CD4-positive, alpha-beta T cell (primary cell): ENCODE measurements at places on chromosomes 5 and 9.

DNA sequence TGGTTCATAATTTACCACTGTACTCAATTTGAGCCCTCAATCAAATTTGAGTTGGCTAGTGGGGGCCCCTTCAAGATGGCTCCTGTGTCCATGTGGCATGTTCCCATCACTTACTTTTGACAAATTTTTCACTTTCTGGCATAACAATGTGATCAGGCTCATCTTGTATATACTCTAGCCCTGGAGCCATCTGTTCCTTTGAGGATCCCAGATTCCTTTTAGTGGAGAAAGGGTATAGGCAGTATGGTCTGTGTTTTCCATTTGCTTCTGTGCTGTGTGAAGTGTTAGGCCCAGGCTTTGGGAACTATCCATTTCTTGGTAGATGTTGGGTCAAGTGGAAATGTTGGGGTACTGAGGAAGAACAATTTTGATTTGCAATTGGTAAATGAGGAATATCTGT is 45.7 kb downstream of the SH3GL2 start:
- no peak for DNase-seq

DNA sequence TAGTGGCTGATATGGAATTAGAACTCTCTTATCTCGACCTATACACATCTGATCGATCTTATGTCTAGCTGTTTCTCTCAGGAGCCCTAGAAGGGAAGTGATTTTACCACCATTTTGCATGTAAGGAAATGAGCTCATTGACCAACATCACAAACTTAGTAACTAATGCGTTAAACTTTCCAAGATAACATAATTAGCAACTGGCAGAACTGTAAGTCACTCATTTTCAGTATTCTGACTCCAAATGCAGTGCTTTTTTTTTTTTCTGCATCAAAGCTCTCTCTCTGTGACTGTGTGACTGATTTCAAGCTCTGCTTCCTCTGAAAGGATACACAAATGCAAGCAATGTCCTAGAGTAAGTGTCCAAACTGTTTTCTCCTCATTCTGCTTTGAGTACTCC is 68.1 kb upstream of the FBXL7 start:
- DNase-seq, result no peak

DNA sequence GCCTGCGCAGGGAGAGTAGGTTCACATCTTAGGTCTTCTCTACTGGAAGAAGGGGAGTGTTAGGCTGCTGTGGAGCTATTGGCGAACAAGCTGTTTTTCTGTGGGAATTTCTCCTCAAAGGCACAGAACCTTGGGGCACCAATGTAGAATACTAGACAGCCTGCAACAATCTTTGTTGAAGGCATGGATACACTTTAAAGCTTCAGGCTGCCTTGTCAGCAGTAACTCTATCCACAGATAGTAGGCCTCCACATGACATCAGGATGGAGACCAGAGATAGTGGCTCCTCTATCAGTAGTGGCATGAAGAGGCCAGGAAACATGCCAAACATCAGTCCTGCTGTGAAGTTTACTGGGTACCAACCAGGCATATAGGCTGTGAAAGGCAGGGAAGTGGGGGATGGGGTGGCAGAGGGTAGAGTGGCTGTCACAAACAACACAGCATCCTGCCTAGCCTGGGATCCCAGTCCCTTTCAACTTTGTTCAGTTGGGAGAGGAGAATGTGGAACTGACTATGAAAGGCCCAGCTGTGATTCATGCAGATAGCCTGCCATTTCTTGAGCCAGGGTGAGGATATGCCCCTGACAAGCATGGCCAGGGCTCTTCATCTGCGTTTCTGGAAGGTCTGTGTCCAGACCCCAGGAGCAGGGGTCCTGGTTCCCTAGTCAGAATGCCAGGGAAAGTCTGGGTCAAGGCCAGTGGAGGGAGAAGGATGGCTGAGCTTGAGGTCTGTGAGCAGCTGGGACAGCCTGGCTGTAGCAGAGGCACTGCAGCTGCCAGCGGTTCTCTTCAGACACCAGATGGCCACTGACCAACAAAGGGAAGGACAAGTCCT is 1.0 kb upstream of the HK3 start:
- DNase-seq, result no peak

DNA sequence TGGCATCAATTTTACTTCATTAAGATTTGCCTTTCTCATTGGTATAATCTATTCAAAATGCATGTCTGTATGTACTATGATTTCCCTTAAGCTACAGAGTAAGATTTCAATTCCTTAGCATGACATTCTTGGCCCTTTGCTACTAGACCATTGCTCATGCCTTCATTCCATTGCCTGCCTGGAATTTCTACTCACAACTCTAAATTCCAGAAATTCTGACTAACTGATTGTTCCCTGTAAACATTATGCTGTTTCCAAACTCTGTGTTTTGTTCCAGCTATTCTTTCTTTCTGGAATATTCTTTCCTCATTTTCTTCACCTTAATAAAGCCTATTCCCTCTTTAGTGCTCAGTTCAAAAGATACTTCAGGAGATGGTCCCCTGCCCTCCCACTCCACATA is 568.8 kb upstream of the SEMA6A start:
- no peak for DNase-seq

DNA sequence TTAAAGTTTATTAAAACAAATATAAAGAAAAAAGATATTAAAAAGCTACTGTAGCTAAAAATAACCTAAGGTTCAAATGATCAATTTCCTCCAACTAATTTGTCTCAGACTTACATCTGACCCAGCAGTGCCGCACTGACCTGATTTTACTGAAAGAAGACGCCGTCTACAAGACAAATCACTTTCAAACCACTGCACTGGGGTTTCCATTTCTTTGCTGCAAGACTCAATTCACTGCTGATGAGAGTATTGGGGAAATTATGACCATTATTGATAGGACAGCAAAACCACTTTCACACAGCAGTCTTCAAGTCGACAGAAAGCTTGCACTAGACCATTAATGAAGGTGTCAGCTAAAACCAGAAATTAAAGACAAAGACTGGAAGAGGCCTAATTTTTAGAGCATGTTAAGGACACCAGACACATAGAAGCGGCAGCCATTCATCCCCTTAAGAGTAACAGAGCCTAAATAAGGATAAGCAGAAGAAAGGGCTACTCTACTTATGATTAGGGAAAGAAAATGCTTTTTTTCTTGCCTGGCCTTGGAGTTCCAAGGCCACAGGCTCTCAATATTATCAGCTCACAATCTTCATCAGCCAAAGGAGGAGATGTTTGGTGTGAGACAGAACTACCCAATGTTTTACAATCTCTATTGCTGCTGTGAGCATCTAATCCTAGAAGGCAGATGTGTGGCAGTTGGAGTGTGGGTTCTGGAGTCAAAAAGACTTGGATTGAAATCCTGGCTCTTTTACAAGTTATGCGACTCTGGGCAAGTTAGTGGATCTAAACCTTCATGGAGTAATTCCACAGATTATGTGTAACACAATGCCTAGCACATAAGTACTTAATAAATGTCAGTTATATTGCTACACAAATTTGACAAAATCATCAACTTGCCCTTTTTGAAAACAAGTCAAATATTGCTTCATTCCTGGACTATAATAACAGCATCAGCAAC is 190.7 kb downstream of the MAPKAP1 start:
- no peak for DNase-seq

DNA sequence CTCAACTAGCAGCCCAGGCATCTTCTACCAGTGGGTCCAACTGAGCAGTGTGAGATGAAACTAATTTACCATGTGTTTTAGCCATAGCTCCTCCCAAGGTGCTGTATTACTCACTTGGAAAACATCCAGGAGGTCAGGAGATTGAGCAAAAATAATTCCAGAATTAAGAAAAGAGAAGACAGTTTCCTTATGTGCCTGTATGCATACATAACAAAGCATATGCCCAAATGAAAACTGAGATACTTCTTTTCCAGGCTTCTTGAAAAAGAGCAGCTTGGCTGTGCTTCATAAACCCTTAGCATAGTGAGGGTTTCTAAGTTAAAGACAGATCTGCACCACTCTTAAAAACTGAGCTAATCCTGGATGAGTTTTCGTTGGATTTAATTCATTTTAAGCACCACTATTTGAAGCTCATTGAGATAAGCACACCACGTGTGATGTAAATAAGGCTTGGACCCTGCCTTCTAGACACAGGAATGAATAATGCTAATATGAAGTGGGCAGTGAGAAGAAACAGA is 119.4 kb downstream of the ADAMTS12 start:
- DNase-seq, result no peak

- no peak for DNase-seq
These were observed 8.1 kb downstream of the MTMR12 start for GRCh38 chr5:32304622-32305021.

- DNase-seq, result no peak
These were observed 49.5 kb downstream of the RXRA start for GRCh38 chr9:134375430-134376385.

DNA sequence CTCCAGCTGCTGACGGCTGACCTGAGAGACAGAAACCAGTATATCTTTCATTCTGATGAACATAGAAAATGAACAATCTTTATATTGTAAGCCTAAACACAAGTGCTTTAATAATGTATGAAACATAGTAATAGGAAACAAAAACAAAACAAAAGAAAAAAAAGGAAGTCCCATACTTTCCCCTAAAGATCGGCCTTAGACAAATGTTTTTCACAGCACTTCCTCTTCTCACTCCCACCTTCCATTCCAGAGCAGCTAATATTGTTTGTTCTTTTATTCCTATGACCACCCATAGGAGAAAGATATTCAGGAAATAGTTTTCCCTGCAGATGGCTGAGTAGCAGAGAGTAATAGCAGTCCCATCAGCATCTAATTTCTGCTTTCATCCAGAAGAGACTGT is 194.4 kb upstream of the SLC27A6 start:
- no peak for DNase-seq

DNA sequence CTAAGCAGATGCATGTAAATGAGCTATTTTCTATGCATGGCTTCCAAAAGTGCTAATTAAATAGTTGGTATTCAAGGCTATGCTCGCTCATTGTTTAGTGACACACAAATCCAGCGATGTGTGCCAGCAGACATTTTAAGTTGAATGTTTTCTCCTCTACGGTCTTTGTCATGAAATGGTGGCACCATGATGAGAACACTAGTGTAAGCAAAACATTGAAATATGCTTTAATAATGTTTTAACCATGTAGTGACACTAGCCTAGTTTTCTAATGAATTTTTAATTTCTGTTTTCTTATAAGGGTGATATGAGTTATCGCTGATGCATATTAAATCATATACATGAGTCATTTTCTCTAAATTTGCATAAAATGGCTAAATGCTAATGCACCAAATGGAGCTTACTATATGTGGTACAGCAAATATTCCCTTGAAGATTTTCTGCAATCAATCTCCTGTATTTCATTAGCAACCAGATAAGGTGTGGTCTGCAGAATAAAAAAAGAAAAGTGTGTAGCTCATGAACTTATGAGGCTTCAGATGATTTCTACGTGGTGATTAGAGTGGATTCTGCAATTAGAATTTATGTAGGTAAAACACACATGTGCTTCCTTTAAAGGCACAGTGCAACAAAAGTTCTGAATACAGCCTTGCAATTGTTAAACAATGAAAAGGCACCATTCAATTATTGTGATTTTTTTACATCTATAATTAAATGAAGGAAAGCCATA is 226.6 kb downstream of the MEF2C start:
- no peak for DNase-seq

GRCh38 chr9:77541600-77541999 is 106.5 kb downstream of the GNA14 start:
- DNase-seq, result no peak

DNA sequence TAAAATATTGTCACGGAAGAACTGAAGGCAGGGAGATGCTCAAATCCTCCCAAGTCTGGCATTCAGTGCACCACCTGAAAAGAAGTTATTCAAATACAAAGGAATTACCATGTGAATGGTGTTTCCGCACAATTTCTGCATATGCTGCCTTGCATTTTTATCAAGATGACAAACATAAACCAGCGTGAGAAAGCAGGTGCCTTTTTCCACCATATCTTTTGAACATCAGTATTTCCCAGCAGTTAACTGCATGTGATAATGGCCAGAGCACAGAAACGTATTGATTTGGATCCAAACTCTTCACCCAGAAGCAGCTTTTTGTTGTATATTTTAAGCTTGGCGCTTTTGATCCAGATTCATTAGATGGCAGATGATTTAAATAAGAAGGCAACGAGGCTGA is 808.0 kb downstream of the TLE1 start:
- DNase-seq, result no peak

GRCh38 chr5:65588694-65589093 is 25.6 kb downstream of the PPWD1 start:
- DNase-seq, result no peak

GRCh38 chr9:135447126-135447525 is 32.5 kb upstream of the PPP1R26 start:
- no peak for DNase-seq

- no peak for DNase-seq
These were observed 402.1 kb upstream of the BRINP1 start for GRCh38 chr9:119771341-119771740.

- DNase-seq, result no peak
These were observed 102.7 kb downstream of the EFNA5 start for GRCh38 chr5:107567901-107568671.

GRCh38 chr9:36247356-36247755 is 10.9 kb downstream of the GNE start:
- DNase-seq, result no peak

DNA sequence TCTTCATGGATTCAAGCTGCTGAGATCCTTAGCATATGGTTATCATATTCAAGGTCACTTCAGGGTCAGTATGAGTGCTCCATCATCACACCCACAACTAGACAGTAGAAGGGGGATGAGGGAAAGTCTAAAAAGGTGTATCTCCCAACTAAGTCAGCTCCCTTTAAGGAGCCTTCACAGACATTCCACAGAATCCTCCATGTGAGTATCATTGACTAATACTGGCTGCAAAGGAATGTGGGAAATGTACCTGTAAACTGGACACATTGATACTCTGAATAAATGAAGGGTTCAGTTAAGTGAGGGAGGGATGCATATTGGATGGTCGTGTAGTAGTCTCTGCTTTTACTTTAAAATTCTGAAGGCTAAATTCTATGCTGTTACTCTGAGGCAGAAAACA is 330.7 kb downstream of the LRRC70 start:
- DNase-seq, result no peak

- no peak for DNase-seq
These were observed 59.7 kb downstream of the ERBIN start for GRCh38 chr5:65986050-65986451.

DNA sequence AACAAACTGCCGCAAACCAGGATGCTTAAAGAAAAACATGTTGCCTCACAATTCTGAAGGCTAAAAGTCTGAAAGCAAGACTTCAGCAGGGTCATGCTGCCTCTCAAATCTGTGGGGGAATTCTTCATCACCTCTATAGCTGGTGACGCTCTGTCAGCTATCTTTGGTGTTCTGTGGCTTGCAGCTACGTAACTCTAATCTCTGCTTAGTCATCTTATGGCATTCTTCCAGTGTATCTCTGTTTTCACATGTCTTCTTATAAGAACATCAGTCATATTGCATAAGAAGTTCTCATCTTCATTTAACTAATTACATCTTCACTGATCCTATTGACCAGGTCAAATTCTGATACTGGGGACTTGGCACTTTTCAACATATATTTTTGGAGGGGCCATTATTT is 243.0 kb downstream of the CDH10 start:
- DNase-seq, result no peak
